ENCODE measurements at places on chromosomes 6 and 20.

GRCh38 chr6:39200498-39201020, 28.7 kb downstream of the KCNK5 start:
- DNase-seq, result no peak

DNA sequence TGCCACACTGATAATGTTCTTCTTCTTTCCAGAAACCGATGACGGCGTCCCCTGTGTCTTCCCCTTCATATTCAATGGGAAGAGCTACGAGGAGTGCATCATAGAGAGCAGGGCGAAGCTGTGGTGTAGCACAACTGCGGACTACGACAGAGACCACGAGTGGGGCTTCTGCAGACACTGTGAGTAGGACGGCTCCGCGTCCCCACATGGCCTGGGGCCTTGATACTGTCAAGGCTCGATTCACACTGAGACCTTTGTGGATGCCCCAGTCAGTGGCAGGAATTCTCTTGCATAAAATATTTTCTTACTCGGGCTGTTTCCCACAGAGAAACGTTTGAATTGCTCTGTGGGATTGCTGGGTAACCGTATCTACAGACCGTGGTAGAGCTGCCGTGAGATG, 41.5 kb upstream of the SLC22A1 start:
- DNase-seq, result no peak

GRCh38 chr6:12200761-12201160, 89.4 kb upstream of the EDN1 start:
- DNase-seq, result no peak

DNA sequence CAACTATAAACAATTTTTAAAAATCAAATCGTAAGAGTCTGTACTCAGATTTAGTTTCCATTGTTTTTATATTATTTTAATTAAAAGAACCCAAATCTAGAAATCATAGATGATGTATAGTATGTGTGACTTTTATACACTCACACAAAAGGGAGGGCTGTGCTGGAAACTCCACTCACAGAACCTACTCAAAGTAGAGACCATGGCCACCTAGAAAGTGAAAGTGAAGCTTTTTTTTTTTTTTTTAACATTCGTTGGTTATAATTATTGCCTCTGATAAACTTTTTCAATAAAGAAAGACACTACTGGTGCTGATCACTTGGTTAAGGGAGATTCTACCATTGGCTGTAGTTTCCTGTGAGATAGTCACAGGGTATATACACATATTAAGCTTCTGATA, 37.9 kb upstream of the PRL start:
- no peak for DNase-seq

DNA sequence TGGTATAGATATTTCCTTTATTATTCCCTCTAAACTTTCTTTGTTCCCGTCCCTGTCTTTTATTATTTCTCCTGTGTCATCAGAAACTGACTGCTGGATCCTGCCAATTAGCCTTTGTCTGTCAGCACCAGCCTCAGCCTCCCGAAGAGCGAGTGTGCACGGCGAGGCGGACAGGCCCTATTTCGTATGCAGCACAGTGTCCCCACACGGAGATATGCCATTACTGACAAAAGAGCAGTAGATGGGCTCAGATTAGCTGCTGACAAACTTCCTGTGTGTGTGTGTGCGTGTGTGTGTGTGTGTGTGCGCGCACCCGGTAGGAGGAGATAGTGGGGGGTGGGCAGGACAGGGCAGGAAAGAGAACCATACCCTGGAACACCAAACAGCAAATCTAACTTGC, 99.5 kb upstream of the ZFP64 start:
- DNase-seq, result no peak

- DNase-seq, result no peak
These were observed 27.8 kb downstream of the TNXB start for GRCh38 chr6:32081168-32081990.

DNA sequence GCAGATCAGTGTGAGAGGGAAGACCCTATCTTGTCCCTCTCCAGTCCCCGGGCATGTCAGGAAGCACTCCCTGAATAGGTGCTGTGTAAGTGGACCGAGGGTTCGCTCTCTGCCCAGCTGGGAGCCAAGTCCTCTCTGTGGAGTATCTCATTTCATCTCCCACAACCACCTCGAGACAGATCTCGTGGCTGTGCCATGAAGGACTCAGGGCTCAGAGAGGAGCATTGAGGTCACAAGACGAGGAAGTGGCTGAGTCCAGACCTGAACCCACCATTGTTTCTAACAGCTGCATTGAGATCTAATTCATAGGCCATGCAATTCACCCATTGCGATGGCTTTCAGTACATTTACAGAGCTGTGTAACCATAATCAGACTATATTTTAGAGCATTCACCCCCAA, 34.7 kb upstream of the STX16 start:
- DNase-seq, result no peak

GRCh38 chr6:97064578-97064977, 140.1 kb downstream of the KLHL32 start:
- no peak for DNase-seq
